HTR-8/SVneo (cell line): ENCODE measurements at places on chromosomes 13 and 19.

- no peak for DNase-seq
These were observed at the start of gene SIGLEC12 for GRCh38 chr19:51501594-51502263. Gene SIGLEC12, minus strand, starts transcription at chr19:51501800. Its CDS starts 67 bp downstream, at chr19:51501733.

DNA sequence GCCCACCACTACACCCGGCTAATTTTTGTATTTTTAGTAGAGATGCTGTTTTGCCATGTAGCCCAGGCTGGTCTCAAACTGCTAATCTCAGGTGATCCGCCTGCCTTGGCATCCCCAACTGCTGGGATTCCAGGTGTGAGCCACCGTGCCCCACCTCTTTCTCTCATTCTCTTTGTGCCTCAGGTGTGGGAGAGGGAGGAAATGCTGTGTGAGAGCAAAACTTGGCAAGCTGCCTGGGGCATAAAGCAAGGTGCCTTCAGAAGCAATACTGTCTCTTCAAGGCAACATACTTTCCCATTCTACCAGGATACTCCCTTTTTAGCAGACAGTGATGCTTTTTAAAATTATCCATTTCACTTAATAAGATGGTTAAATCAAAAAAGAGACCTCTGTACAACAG, 53.2 kb upstream of the RFC3 start:
- no peak for DNase-seq

- peak; percentile 3 for DNase-seq
These were observed 420.4 kb downstream of the NDFIP2 start for GRCh38 chr13:79901336-79901735.

DNA sequence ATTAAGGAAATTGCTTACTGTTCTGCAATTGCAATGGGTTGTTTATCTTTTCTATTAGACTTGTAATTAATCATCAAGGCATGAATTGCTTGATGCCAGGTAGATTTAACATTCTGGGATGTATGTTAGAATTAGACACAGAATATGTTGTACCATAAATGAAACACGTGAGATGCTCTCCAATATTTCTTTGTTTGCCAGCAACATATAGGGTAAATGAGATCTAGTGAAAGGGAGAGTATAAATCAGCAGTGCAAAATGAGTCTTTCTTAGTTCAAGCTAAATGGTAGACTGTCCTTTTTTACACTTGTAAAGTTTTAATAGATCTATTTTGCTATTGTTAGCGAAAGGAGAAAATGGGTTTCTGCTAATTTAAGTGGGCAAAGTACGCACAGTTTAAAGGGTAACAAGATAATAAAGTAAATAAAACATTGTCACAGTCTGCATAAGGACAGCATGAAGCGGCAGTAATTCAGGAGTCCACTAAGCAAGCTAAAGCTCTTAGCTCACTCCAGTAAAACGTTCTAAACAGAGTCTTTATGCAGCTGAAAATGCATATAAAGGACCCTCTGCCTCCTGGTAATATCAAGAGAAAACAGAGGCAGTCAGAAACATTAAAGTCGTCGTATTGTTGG, 1137.1 kb downstream of the OLFM4 start:
- no peak for DNase-seq

DNA sequence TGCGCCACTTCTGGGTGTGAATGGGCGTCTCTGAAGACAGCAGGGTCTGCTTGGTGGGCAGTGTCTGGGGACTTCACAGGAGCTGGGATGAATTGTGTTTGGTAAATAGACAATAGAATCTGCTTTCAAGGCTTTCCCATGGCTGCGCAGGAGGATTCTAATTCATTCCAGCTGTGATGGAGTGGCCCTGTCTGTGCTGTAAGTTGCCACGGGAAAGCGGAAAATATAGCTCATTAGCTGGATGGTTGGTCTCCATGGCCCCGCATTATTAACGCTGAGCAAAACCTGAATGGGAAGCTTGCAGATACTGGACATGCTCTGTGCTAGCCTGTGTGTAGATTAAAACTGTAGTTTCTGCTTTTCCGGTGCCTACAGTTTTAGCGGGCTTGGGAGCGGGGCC, 15.6 kb upstream of the C1QTNF9 start:
- no peak for DNase-seq

DNA sequence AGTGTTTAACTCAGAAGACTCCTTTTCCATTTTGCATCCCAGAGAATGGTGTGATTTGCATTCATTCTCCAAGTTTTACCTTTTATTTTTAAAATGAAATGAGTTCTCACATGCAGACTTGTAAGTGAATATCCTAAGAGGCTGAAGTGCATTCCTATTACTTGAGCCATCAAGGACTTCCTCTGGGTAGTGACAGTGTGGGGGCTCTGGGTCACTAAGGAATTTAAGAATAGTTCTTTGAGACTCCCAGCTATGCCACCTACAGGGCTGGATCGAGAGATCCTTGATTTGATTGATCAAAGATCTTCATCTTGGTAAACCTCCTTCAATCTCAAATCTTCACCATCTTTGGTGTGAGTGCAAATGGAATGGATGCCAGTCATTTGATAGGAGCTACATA, 36.3 kb upstream of the SLC10A2 start:
- DNase-seq, result no peak

GRCh38 chr13:108322206-108322824, 52.8 kb downstream of the TNFSF13B start:
- peak; percentile 15 for DNase-seq

- no peak for DNase-seq
These were observed 1261.9 kb downstream of the PCDH17 start for GRCh38 chr13:58893396-58893795.

DNA sequence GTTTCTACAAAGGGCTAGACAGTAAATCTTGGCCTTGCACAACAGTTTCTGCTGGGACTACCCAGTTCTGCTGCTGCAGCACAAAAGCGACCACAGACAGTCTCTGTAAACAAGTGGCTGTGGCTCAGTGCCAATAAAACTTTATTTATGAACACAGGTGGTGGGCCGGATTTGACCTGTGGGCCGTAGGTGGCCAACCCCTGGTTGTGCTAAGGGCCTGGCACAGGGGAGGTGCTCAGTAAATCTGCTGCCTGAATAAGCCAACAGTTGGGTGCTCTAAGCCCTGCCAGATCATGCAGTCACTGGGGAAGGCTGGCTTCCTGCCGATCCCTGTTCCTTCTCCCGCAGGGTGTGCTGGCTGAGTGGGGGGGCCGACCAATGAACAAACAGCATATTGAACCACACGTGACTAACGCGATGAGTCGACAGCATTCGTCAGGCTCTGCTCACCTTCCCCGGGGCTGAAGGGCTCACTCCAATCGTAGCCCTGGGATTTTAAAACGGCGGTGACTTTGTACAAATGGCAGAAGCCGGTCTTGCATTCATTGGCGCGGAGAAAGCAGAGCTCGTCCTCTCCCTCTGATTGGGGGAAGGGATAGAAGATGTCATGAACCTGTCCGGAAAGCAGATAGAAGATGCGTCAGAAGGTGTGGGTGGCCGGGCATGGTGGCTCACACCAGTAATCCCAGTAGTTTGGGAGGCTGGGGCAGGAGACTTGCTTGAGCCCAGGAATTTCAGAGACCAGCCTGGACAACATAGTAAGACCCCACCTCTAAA, 24.3 kb upstream of the MYDGF start:
- DNase-seq, result peak; percentile 84

DNA sequence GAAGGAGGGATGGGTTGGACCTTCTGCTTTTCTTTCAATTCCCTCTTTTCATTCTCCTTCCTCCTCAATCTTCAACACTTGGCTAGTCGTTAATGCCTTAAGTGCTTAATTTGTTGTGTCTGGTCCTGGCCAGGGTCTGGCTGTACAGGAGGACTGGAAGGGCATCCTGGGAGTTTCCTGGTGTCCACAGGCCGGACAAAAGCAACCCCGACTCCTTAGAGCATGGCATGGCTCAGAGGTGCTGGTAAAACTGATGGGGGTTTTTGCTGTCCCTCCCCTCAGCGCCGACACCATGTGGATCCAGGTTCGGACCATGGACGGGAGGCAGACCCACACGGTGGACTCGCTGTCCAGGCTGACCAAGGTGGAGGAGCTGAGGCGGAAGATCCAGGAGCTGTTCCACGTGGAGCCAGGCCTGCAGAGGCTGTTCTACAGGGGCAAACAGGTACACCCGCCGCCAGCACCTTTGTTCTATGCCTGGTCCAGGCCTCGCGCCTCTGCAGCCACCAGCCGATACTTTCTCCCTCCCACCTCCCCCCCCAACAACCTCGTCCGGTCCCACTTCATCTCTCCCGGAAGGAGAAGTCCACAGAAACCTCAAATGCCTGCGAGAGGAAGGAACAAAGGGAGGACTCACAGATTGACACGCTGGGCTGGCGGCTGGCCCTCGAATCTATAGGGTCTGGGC, 1.4 kb downstream of the UHRF1 start:
- DNase-seq, result no peak

- DNase-seq, result no peak
These were observed 17.7 kb downstream of the HPN start for GRCh38 chr19:35059006-35059798.

- no peak for DNase-seq
These were observed 227.2 kb downstream of the FOXO1 start for GRCh38 chr13:40438999-40439797.

- no peak for DNase-seq
These were observed 6.1 kb downstream of the THOP1 start for GRCh38 chr19:2791440-2791839.

DNA sequence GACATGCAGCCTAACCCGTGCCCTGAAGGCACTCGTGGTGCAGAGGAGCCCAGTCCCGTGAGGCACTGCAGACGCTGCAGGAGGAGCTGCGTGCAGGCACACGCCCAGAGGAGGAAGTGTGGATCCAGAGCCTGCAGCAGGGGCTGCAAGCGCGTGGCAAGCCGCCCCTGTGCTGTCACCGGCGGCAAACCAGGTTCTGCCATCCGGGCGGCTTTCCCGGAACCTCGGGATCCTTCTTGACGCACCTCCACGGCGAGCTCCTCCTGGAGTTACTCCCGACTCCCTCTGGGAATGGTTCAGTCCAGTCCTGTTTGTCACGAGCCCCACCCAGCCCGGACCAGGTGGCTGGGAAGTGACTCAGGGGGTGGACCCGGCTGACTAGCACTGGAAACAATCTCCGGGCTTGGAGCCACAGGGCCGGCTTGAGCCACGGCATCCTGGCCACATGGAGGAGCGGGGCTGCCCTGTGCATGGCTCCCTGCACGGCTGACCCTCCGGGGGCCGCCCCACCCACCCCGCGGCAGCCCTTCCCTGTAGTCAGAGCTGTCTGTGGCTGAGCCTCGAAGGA, 10.2 kb downstream of the DPP9 start:
- DNase-seq, result peak; percentile 91

GRCh38 chr13:30735025-30735871, at the start of gene ALOX5AP:
Gene ALOX5AP, plus strand, starts transcription at chr13:30735543. Its CDS starts 63 bp downstream, at chr13:30735606.
- DNase-seq, result no peak

DNA sequence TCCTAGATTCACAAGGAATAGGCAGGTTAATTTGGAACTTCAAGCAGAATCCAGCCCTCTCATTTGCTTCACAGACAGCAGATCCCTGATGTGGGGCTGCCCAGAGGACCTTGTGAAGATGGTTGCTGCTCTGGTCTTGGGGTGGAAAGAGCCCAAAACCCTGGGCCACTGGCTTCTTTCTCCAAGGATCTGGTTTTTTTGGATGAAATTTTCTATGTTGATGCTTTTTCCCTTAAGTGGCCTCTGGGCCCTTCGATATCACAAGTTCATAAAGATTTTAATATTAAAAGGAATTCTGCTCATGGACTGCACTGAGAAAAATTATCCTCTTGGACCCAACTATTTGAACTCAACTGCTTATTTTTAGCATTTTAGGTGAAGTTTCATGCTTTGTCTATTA, 421.1 kb downstream of the KLF5 start:
- DNase-seq, result no peak

GRCh38 chr13:110109910-110110309, 197.0 kb downstream of the COL4A1 start:
- DNase-seq, result no peak

DNA sequence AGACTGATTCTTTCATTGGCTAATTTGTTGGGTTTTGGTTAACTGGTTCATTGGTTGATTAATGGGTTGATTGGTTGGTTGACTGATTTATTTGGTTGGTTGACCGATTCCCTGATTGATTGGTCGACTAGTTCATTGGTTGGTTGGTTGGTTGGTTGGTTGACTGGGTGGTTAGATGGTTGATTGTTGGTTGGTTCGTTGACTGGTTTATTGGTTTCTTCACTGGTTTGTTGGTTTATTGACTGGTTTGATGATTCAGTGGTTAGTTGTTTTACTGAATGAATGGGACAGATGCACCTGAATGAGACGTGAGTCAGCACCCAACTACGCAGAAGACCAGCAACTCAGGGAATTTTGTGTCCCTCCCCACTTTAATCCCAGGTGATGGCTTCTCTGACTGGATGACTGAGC, 2.7 kb upstream of the NUP62 start:
- DNase-seq, result no peak

DNA sequence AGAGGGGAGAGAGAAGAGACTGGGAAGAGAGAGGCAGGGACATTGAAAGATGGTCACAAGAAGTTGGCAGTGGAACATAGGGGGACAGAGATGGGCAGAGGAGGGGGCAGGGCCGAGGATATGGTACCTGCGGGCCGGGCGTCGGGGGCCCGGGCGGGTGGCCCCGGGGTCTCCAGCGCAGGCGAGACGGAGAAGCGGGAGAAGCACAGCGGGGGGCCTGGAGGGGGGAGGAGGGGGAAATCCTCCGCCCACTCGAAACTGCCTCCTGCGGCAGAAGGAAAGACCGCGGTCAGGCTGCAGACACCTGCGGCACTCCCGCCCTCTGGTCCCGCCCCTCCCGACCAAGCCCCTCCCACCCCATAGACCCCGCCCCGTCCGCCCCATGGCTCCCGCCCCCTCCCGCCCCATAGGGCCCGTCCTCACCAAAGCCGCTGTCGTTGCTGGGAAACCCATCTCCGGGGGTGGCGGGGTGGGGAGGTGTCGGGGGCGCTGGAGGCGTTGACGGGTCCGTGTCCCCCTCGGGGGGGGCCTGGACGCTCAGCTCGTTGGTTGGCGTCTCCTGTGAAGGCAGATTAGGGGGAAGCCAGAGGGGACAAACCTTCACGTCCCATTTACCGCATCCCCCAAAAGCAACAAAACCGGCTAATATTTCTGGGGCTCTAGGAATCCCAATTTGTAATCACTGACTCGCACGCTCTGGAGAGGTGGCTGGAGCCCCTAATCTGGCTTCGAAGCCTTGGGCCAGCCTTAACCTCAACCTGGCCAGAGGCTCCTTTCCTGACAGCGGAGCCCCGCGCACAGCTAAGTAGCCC, 20.4 kb downstream of the LMTK3 start:
- DNase-seq, result no peak

GRCh38 chr13:76053181-76053580, 417.1 kb downstream of the LMO7 start:
- no peak for DNase-seq

DNA sequence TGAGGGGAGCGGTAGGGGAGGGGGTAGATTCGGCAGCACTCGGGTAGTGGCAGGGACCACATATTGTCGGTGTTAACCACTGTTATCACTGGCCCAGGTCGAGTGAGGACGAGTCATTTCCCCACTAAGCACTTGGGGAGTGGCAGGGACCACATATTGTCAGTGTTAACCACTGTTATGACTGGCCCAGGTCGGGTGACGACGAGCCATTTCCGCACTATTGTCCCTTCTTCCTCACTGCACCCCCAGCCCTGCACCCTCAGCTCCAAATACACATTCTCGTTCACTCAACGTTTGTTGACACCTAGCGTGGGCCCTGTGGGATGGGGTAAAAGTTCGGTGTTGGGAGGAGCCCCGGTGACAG, 467 bp upstream of the CLN5 start:
- DNase-seq, result no peak

GRCh38 chr13:28181413-28181812, 43.1 kb downstream of the PAN3 start:
- peak; percentile 32 for DNase-seq

GRCh38 chr19:40960062-40960685, 30.9 kb upstream of the CYP2B6 start:
- no peak for DNase-seq
